ENCODE measurements at places on chromosomes 2 and 18. TPM values are rescaled to one million over a fixed set of nuclear protein-coding genes. Genes with fewer than 3 reads are reported as not detected.
A peak's percentile ranks its signal among the peaks of the same experiment; 100 is the strongest.

DNA sequence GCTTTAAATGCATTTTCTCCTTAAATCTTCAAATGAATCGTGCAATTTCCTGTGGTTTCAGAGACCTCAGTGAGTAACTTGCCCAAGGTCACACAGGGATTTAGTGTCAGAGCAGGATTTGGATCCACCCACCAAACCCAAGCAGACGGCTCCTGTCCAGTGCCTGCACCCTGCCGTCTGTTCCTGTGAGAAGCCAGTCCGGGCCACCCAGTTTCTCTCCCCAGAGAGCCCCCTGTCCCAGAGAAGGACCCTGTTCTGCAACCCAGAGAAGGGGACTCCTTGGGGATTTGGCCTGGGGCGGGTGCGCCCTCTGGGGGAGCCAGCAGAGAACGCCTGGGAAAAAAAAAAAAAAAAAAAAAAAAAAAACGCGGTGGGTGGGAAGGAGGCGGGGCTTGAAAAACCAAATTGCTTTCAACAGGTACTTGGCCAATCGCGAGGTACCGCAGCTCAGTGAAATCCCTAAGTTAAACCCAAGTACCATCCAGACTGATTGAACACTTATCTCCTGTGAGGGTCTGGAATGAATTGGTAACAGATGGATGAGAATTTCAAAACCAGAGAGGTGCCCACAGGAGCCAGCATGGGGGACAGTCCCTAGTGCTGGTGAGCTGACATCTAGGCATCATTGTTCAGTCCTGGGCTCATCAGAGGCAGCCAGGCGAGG, 30.9 kb upstream of the REEP1 start:
- DNase-seq, result peak; percentile 52

DNA sequence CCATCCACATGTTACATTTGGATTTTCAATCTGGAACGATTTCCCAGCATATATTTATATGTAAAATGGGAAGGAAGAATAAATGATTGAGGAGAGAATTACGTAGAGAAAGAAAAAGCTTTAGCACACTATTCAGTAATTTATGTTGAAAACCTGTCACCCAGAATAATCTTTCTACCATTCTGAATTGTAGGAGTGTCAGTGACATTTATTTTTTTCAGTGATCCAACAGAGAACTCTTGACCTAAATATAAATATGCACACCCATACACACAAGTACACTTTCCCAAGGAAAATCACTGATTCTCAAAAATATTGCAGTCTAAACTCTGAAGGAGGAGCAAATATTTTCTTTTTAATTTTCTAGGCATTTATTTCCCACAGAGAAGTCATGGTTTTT, 140.2 kb upstream of the LRP1B start:
- DNase-seq, result no peak

GRCh38 chr2:45220227-45220626, 211.0 kb upstream of the SIX2 start:
- DNase-seq, result no peak

- DNase-seq, result no peak
Observed at GRCh38 chr2:218224186-218224585, 7.2 kb downstream of the ARPC2 start.

GRCh38 chr2:77270433-77270832, 251.7 kb downstream of the LRRTM4 start:
- no peak for DNase-seq

DNA sequence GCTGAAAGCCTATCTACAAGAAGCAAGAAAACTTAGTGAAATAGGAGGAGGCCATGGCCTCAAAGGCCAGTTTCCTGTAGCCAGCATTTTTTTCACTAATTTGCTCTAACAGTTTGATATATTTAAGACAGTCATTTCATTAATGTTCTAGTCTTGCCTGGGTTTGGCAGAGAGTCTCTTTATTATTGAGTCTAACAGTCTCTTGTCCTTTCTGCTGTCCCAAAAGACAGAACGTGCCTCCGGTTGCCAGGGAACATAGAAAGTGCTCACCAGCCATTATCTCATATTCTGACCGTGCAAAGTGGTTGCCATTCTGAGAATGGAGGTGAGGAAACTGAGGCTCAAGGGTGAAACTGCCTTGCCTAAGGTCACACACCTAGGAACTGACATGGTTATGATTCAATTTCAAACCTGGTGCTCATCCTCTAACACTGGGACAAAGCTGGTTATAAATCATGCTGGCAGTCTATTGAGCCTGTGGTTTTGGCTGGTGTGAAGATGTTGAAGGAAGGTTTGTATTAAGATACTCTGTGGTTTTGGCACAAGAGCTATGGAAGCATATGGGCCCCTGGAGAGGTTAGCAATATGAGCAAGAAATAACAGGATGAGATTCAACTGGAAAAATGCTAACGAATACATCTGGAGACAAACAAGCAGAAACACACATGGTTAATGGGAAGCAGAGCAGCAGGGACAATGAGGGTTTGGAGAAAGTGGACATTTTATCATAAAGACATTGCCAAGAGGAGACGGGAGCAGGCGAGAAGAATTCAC, 903.3 kb upstream of the KLHL29 start:
- peak; percentile 48 for DNase-seq

- DNase-seq, result no peak
Observed at GRCh38 chr2:58734365-58734764, 493.2 kb upstream of the FANCL start.

DNA sequence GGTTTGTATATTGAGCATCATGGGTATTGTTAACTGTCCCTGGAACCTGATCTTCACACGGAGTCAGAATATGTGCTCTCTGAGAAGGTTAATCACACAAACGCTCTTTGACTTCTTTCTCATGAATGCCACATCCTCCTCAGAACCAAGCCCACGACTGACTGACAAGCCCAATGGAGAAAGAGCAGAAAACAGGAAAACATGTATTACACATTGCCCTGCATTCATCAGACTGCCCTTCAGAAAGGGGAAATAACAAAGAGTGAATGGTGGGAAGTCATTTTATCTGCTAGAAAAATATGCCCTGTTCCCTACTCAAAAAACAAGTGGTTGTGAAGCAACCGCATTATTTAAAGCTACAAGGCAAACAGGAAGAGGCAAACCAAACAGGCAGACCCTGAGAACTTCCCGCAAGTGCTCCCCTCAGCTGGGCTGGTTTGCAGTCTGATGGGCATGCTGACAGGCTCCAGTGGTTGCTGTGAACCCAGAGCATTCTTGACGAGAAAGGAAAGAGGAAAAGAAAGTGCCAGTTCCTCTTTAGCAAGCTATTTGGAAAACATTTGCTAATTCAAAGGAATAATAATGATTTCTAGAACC, 172.9 kb upstream of the SETBP1 start:
- DNase-seq, result peak; percentile 85

- peak; percentile 50 for DNase-seq
Observed at GRCh38 chr2:149648282-149649030, 60.9 kb upstream of the MMADHC start.

GRCh38 chr2:44275927-44276303, 635 bp downstream of the SLC3A1 start:
- no peak for DNase-seq

DNA sequence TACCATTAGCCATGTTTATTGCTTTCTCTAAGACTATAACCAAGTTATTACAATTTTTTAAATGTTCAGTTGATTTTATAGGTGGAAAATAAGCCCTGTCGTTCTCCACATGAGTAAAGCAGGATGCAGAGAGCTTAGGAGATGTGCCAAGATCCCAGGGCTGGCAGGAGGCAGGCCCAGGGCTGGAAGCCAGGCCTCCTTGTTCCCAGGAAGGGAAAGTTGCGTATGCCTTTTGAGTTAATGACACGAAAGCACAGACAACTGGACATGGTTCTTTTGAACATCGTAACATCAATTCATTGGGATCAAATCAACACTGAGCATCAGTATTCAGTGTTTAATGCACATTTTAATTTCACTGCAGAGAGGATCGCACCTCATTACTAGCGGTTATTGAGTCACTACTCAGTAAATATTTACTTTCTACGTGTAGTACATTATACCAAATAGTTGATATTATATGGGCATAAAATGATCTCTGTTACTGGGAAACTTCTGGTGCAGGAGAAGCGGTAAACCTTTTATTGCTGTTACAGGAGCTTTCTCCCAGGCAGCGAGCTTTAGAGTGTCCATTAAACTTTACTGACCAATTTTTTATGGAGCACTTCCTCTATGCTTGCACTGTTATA, 60.0 kb downstream of the RNF144A start:
- no peak for DNase-seq

DNA sequence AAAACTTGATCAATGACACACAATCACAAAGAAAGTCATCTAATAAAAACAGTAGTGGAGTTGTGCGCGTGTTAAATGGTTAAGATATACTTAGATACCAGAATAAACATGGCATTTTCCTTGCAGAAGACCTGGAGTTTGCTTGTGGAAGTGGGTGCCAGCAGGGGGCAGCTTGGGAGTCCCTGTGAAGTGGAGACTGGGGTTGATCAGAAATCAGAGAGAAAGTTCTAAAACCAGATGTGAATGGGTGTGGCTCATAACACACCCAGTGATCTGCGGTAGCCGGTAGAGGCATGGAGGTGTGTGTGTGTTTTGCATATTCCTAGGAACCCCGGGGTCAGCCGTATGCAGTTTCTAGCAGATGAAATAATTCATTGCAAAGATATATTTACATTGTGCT, 300.1 kb upstream of the TRIB2 start:
- peak; percentile 68 for DNase-seq

DNA sequence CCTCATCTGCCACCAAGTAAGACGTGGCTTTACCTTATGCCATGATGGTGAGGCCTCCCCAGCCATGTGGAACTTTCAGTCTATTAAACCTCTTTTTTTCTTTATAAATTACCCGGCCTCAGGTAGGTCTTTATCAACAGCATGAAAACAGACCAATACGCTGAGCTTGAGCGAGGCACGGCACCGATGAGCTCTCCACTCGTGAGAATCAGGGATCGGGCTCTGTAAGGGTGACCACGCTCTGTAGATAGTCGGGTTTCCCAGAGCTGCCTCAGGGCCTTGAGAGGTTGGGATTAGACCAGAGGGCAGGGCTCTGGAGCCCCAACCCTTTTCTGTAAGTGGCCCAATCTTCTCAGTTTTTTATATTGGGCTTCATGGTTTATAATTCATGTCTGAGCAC, 360.3 kb upstream of the MYT1L start:
- DNase-seq, result no peak

GRCh38 chr18:13622751-13623150, 103.6 kb downstream of the FAM210A start:
- no peak for DNase-seq

- no peak for DNase-seq
Observed at GRCh38 chr18:49917742-49918141, 104.4 kb upstream of the ACAA2 start.

- no peak for DNase-seq
Observed at GRCh38 chr2:114201781-114202180, 240.7 kb upstream of the DPP10 start.

GRCh38 chr2:42138163-42139015, 30.8 kb upstream of the EML4 start:
- no peak for DNase-seq

- DNase-seq, result no peak
Observed at GRCh38 chr2:32485399-32485798, 128.6 kb downstream of the BIRC6 start.

- DNase-seq, result no peak
Observed at GRCh38 chr18:7207366-7207915, 23.4 kb upstream of the LRRC30 start.

DNA sequence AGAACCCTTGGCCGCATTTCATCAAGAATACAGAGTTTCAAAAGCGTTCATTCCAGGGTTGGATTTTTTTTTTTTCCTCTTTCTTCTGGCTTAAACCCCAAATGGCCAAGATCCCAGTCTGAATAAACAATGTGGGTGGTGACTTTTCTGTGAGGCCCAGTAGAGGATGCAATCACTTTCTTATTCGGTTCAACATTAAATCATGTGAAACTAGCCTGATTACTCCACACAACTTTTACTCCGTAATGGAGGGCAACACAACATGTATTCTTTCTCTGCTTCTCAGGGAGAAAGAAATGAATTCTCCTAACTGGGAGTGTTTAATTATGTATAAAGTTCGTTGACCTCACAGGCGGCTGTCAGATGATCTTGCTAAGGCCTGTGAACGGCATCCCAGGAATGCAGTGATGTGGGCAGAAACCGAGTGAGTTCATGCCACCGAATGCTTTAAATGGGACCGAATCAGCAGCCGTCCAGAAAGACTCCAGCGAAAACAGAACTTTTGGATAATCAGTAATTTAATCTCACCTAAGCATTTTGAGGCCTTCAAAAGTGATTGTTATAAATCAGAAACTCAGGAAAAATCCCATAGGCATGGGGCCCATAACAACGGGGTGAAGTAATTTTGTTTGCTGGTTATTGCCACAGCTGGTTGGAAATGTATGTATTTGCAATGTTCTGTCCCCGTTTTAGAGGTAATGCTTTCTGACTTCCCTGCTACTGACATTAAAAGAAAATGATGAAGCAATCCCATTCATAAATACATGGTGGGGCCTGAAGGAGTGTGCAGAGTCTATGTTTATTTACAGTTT, 81.5 kb downstream of the BCL2 start:
- no peak for DNase-seq

DNA sequence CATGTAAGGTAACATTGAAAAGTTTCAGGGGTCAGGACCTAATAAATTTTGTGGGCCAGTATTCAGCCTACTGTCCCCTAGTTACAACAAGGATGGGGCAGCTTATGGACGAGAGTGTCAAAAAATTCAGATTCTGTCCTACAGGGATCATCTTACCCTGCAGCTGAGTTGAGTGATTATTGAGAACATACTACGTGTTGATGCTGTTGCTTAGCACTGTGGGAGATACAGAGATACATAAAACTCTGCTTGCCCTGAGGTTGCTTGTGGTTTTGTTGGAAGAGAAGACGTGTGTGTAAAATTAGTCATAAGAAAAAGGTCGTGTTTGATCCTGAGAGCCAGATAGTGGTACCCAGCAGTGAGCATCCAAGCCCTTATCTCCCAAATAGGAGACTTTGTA, 253.2 kb downstream of the NEDD4L start:
- no peak for DNase-seq

GRCh38 chr2:236659758-236660150, 90.1 kb downstream of the ACKR3 start:
- peak; percentile 63 for DNase-seq

Gene OSR1
- 13.1 TPM for polyA plus RNA-seq

Gene DOK1
- 14.9 TPM for polyA plus RNA-seq

Gene POTEI
- not detected for polyA plus RNA-seq

Gene RGPD8
- 2.9 TPM for polyA plus RNA-seq

Gene DSG3
- 0.50 TPM for polyA plus RNA-seq

Gene FAM117B
- polyA plus RNA-seq, result 2.5 TPM

Gene LYPD1
- polyA plus RNA-seq, result not detected

Gene MEP1B
- not detected for polyA plus RNA-seq

Data from aorta (tissue), 5 donors.